ENCODE measurements at places on chromosomes 11 and 22.

GRCh38 chr22:19970031-19970478, 28.4 kb upstream of the TXNRD2 start:
- H3K27ac ChIP-seq, result no peak overlapping the region
- peaks cover 15% of the 10 kb centered on the region for H3K4me1 ChIP-seq
- no peak overlapping the region for H3K4me3 ChIP-seq
- H3K36me3 ChIP-seq, result peaks cover 71% of the 10 kb centered on the region
- no peak for DNase-seq

GRCh38 chr11:68749229-68750123, 1.8 kb downstream of the TESMIN start:
- H3K27me3 ChIP-seq, result no peaks in the 10 kb centered on the region
- DNase-seq, result no peak
- H3K4me3 ChIP-seq, result no peak overlapping the region
- no peak overlapping the region for H3K27ac ChIP-seq

GRCh38 chr11:69804769-69805508, 14.3 kb downstream of the FGF3 start:
- no peaks in the 10 kb centered on the region for H3K36me3 ChIP-seq
- no peak overlapping the region for H3K27ac ChIP-seq
- no peaks in the 10 kb centered on the region for H3K4me1 ChIP-seq
- H3K4me3 ChIP-seq, result no peak overlapping the region
- no peak for DNase-seq

DNA sequence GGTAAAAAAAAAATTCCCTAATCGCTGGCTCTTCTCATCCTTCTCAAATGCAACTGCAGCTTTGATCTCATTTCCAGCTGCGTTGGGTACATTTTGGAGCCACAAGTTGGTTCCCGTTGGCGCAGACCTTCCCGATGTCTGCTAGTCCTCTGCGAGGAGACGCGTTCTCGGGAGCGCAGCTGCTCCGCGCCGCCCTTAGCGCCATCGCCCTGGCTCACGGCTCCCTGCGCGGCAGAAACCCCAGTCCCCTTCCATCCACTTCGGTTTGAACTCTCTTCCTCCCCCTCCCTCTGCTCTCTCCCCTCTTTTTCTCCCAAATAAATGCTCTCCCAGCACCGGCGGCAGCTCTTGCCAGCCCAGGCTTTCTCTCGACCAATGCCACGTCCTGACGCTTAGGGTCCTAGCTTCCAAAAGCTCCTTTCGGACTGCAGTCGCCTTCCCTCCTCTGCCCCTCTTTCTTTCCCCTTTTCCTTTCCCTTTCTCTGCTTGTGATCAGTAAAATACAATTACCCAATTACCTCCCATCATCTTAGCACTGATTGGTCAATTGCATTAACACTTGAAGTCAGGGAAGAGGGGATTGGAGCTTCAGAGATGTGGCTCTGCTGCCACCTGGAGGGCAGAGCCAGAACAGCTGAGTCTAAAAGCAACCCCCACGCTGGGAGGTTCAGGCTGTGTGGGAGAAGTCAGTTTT, 1165.7 kb downstream of the LRRC4C start:
- H3K4me3 ChIP-seq, result peak overlapping the region; percentile 47
- peaks cover 8% of the 10 kb centered on the region for H3K27me3 ChIP-seq
- peak overlapping the region; percentile 3 for H3K27ac ChIP-seq
- no peaks in the 10 kb centered on the region for H3K36me3 ChIP-seq
- peaks cover 8% of the 10 kb centered on the region for H3K4me1 ChIP-seq

- no peak overlapping the region for H3K27ac ChIP-seq
- no peak overlapping the region for H3K4me3 ChIP-seq
- H3K4me1 ChIP-seq, result peaks cover 30% of the 10 kb centered on the region
- peaks cover 31% of the 10 kb centered on the region for H3K27me3 ChIP-seq
- no peak for DNase-seq
- no peaks in the 10 kb centered on the region for H3K36me3 ChIP-seq
Measured at GRCh38 chr11:47591764-47592163, 2.4 kb downstream of the C1QTNF4 start.

- H3K4me3 ChIP-seq, result no peak overlapping the region
- no peak overlapping the region for H3K27ac ChIP-seq
- no peaks in the 10 kb centered on the region for H3K4me1 ChIP-seq
- H3K27me3 ChIP-seq, result peaks cover 5% of the 10 kb centered on the region
Measured at GRCh38 chr11:120727752-120728151, 216.2 kb downstream of the GRIK4 start.

- H3K4me1 ChIP-seq, result peaks cover 51% of the 10 kb centered on the region
- H3K36me3 ChIP-seq, result no peaks in the 10 kb centered on the region
- peak overlapping the region; percentile 14 for H3K27ac ChIP-seq
Measured at GRCh38 chr11:27460158-27460978, 12.2 kb downstream of the LGR4 start.
